Stimulated activated CD4-positive, alpha-beta T cell treated with anti-CD3 and anti-CD28 coated beads, Interleukin-15, amount 100 ng/mL, for 1 hour (primary cell): ENCODE measurements at places on chromosomes 6 and 20.

DNA sequence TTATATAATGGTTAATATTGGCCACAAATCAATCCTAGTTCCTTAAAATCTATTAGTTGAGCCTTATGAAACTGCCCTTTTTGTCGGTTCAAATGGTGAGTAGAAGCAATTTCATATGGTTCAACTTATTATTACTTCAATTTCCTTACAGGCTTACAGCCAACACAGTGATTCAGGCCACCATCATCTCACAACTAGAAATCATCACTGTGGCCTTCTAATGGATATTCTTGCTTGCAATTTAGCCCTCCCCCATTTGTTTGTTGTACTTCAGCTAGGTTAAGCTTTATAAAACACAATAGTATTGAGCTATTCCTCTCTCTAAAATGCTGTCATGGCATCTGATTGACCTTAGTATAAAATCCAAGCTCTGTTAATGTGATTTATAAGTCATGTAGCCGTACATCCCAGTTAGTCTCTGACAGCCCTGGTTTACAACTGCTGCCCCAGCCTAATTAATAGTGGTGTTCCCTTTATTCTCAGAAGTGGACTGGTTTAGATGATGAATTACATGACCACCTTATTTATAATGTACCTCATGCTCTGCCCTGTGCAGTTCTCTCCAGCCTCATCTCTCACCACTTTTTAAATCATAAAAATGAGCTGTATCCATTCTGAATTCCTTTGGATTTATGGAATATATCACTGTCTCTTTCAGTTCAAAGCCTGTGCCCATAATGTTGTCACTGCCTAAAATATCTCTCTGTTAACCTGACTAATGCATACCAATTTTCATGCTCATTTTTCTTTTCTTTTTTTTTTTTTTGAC lies 36.7 kb downstream of the LAMA2 start:
- no peak for DNase-seq

GRCh38 chr6:157107915-157108651 lies 215.2 kb downstream of the TMEM242 start:
- no peak for DNase-seq

DNA sequence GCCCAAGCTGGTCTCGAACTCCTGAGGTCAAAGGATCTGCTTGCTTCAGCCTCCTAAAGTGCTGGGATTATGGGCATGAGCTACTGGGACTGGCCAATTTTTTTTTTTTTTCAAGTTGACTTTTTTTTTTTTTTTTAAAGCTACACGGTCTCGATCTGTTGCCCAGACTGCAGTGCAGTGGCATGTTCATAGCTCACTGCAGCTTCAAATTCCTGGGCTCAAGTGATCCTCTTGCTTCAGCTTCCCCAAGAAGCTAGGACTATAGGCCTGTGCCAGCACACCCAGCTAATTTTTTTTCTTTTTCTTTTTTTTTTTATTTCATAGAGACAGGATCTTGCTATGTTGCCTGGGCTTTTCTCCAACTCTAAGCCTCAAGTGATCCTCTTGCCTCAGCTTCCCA lies 59.5 kb downstream of the NCOA3 start:
- DNase-seq, result no peak

GRCh38 chr6:16713597-16713996 lies 47.7 kb downstream of the ATXN1 start:
- DNase-seq, result no peak

DNA sequence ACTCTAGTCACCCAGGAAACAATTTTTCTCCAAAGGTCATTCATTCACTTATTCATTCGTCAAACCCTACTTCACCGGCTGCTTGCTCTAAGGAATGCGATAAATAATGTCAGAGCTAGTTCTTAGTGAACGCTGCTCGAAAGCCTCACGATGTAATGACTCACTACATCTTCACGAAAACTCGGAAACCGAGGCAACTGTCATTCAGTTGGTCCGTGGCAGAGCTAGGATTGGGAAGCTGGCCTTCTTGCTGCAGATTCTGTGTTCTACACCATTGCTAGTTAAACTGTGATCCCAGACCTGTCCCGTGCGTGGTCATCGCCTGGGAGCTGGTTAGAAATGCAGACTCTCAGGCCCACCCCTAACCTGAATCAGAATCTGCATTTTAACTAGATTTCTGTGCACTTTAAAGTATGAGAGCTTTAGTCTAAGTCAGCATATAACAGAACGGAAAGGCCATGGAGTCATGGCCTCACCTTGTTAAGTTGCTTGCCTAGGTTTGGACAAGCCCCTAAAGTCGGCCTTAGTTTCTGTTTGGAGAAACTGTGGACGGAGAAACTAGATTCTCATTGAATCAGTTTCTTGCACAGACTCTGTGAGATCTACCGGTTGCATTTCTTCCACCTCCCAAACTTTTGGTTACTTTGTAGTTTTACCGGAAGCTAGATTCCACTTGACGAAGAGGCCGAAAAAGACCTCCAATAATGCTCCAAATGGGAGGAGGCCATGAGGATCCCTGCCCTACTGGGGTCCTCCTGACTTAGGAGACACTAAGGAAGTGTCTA lies 651 bp upstream of the CCND3 start:
- no peak for DNase-seq

DNA sequence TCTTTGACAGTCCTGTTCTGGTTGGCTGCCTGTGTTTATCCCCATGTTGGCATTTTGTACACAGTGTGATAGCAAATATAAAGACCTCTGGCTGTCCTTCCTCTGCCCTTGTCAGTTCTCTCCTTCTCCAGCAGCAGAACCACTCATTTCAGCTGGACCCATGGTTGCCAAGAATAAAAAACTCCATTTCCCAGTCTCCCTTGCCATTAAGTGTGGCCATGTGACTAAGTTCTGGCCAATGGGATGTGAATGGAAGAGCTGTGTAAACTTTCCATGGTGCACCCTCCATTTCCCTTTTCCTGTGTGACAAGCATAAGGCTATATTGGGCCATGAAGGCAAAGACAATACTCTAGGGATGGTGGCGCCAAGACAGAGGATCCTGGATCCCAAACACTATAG lies 78.4 kb upstream of the TBC1D7 start:
- DNase-seq, result no peak

DNA sequence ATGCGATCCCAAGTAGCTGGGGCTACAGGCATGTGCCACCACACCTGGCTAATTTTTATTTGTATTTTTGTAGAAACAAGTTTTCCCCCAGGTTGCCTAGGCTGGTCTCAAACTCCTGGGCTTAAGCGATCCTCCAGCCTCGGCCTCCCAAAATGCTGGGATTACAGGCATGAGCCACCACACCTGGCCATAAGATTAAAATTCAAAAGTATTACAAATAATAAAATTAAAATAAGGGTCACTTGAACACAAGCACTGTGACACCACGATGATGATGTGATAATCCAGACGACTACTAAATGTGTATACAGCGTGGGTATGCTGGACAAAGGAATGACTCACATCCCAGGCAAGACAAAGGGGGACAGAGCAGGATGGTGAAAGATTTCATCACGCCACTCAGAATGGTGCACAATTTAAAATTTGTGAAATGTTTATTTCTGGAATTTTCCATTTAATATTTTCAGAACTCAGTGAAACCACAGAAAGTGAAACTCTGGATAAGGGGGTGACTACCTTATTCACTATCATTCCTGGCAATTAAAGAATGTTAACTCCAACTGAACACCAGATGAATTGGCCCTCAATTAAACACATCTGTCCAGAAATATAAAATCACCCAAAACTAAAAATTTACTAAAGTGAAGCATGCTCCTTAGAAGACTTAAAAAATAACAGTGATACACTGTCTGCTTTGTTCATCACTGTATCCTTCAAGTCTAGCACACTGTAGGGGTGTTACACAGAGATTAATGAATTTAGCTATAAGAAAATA lies 13.1 kb downstream of the B4GALT5 start:
- DNase-seq, result no peak

GRCh38 chr20:53839423-53840176 lies 230.8 kb downstream of the BCAS1 start:
- DNase-seq, result no peak

GRCh38 chr6:124535746-124536145 lies 426.5 kb upstream of the RNF217 start:
- DNase-seq, result no peak

DNA sequence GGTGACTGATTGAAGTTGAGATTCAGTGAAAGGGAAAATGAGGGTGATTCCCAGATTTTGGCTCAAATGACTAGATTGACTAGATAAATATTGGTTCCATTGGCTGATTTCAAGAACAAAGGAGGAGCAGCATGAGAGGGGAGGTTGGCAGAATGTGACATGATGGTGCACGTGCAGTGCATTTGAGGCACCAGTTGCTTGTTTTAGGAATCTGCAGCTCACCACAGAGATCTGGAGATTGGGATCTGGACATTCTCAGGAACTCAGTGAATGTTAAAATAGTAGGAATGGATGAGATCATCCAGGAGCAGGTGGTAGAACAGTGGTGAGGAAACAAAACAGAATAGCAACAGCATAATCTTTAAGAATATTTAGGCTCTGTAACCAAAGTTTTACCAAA lies 496.3 kb downstream of the DHX35 start:
- DNase-seq, result no peak

DNA sequence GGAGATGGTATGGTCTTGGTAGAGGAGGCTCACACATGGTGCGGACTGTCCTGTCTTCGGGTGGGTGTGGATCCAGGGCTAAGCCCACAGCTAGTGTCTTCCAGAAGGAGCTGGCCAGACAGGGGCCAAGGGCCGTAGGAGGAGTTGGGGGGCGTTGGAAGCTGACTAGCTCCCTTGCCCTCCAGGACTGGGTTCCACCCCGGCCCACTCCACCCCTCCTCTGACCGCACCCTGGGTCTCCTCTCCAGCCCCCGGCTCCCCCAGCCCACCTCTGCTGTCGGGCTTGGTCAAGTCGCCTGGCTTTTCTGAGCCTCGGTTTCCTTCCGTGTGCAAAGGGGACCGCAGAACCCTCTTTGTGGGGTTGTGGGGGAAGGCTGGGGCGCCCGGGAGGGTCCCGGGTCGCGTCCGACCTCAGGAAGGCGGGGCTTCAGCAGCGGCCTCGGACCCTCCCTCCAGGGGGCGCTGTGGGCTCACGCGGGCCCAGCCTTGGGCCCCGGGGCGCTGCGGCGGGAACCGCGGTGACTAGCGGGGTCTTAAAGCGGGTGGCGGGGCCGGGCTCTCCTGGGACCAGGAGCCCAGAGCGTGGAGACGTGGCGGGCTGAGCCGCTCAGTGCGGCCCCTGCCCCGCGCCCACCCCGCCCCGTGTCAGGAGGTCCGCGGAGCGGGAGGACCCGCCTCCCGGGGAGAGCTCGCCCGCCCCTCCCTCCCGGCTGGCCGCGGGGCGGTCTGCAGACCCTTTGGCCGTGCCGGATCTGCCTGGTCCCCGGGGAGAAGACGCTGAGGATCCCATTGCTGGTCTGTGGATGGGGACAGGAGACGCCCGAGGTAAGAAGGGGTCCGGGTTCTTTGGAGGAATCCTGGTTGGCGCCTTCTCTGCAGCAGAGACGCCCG lies 5.4 kb downstream of the NPBWR2 start:
- DNase-seq, result peak; percentile 62

- no peak for DNase-seq
These were observed 161.8 kb downstream of the SCML4 start for GRCh38 chr6:107662333-107662732.

GRCh38 chr20:22574545-22575086 lies 9.8 kb downstream of the FOXA2 start:
- no peak for DNase-seq

GRCh38 chr20:49151436-49151835 lies 36.7 kb downstream of the STAU1 start:
- no peak for DNase-seq

- peak; percentile 39 for DNase-seq
These were observed 108.7 kb downstream of the NCOA3 start for GRCh38 chr20:47610247-47610944.

GRCh38 chr6:54916858-54917257 lies 70.3 kb downstream of the FAM83B start:
- no peak for DNase-seq

GRCh38 chr6:146781836-146782235 lies 183.1 kb downstream of the ADGB start:
- no peak for DNase-seq

- no peak for DNase-seq
These were observed 76.8 kb downstream of the COL12A1 start for GRCh38 chr6:75128878-75129570.
